ENCODE measurements at places on chromosomes 16 and 17.

DNA sequence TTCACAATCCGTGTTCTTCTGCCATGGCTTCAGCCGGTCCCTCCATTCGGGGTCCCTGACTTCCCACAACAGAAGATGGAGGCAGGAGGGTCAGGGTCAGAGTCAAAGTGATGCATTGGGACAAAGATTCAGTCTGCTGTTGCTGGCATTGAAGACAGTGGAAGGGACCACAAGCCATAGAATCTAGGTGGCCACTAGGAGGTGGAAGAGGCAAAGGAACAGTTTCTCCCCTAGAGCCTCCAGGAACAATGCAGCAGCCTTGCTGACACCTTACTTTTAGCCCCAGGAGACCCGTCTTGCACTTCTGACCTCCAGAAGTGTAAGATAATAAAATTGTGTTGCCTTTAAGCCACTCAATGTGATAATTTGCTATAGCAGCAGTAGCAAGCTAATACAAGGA is 55.9 kb downstream of the MFSD11 start:
- peak; percentile 49 for DNase-seq

DNA sequence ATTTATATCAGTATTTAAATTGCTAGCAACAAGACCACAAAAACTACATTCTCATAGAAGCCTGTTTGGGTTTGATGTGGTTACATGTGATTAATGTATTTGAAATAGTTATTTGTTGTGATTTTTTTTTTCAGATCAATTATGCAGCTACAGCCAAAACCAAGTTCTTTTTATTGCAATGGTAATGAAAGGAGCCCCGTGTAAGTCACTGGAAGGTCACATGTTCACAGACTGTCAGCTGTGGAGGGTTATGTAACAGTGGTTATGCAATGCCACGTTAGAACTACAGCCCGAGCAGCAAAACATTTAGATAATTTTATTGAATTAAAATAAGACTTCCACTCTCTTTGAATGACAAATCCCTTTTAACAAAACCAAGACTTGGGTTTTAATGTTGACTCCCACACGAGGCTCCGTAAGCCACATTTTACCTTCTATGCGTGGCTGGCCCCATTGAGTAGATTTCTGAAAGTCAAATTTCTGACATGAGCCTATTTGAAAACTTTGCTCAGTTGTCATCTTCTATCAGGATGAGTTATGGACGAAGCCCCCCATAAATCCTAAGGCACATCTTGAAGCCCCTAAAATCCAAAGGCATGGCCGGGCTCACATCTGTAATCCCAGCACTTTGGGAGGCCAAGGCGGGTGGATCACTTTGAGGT is 41.8 kb upstream of the SEC14L1 start:
- DNase-seq, result peak; percentile 23

DNA sequence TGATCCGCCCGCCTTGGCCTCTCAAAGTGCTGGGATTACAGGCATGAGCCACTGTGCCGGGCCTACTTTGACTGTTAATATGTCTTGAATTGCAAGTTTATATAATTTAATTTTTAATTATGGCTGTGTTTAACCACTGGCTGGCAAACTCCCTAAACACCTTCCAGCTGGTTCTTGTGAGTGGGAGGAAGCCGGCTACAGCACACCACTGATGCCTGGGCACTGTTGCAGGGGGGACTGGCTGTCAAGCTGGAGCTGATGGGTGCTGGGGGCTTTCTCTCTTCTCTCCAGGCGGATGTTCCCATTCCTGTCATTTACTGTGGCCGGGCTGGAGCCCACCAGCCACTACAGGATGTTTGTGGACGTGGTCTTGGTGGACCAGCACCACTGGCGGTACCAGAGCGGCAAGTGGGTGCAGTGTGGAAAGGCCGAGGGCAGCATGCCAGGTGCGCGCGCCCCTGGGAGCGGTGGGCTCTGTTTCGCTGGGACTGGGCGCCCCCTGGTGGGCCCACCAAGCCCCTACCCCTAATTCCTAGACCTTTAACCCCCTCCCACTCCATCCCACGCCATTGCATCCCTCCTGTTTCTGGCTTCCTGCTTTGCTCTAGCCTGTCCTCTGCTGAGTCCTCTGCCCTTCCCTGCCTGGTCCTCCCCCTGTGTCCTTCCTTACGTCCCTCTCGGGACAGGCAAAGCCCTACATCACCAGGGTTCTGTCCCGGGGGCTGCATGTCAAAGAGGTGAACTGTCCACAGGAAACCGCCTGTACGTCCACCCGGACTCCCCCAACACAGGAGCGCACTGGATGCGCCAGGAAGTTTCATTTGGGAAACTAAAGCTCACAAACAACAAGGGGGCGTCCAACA is 9.5 kb downstream of the TBX21 start:
- no peak for DNase-seq

DNA sequence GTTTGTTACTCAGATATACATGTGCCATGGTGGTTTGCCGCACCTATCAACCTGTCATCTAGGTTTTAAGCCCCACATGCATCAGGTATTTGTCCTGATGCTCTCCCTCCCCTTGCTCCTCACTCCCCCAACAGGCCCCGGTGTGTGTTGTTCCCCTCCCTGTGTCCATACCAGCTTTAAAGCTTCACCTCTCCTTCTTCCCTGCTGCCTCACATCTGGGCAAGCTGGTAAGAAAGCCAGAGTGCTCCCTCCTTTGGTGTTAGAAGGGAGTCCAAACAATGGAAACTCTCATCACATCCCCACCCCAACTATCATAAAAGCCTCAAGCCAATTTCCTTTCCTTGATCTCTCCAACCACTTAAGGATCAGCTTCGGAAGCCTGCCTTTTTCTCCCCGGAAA is 1115.6 kb upstream of the GOT2 start:
- DNase-seq, result no peak

DNA sequence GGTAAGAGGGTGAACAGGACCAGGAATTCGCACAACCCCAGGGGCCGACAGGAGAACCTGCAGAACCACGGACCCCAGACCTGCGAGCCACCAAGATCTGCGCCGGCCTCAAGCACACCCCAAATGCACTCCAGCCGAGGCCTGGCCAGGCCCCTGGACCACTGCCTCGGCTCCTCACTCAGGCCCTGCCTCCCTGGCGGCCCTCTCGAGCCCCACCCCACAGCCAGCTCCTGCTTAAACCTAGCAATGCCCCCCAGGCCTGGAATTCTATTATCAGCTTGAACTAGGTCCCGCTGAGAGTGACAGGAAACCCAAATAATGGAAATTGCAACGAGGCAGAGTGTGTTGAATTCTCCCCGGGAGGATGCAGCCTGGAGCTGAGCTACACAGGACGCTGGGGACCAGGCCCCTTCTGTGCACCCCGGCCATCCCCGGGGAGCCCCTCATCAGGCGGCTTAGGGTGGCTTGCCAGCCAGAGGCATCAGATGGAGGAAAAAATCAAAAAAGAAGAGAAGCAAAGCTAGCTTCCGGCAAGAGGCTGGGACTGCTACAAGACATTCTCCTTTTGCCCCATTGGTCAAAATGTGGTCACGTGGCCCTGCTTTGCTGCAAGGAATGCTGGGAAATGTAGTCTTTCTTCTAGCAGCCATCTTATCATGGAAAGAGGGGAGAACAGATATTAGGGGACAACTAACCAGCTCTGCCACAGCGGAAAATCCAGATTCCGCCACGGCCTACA is 2.4 kb upstream of the ENPP7 start:
- peak; percentile 81 for DNase-seq

DNA sequence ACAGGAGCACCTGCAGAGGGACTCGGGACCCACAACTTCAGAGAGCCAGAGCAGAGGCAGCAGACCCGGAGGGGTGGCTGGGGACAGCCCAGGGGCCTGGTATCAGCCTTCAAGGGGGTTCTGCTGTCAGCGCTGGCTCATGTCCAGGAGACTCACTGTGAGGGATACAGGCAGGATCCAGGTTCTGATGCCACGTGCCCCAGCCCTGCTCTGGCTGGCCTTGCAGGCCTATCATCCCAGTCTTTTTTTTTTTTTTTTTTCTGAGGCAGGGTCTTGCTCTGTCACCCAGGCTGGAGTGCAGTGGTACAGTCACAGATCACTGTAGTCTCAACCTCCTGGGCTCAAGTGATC is 9.0 kb upstream of the MTSS2 start:
- no peak for DNase-seq

DNA sequence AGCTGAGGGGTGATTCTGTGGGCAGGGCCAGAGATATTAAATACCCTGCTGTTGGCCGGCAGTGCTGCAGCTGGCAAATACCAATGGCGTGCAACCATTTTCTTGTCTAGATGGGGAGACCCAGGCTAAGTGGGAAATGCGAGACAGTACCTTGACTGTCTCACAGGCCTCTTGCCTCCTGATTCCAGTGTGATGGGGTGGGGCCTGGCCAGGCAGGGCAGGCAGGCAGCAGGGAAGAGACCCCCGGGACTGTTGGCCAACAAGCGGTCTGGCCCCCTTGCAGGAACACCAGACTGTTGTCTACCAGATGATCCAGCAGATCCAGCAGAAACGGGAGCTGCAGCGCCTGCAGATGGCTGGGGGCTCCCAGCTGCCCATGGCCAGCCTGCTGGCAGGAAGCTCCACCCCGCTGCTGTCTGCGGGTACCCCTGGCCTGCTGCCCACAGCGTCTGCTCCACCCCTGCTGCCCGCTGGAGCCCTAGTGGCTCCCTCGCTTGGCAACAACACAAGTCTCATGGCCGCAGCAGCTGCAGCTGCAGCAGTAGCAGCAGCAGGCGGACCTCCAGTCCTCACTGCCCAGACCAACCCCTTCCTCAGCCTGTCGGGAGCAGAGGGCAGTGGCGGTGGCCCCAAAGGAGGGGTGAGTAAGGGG is 5.7 kb upstream of the CISD3 start:
- no peak for DNase-seq

DNA sequence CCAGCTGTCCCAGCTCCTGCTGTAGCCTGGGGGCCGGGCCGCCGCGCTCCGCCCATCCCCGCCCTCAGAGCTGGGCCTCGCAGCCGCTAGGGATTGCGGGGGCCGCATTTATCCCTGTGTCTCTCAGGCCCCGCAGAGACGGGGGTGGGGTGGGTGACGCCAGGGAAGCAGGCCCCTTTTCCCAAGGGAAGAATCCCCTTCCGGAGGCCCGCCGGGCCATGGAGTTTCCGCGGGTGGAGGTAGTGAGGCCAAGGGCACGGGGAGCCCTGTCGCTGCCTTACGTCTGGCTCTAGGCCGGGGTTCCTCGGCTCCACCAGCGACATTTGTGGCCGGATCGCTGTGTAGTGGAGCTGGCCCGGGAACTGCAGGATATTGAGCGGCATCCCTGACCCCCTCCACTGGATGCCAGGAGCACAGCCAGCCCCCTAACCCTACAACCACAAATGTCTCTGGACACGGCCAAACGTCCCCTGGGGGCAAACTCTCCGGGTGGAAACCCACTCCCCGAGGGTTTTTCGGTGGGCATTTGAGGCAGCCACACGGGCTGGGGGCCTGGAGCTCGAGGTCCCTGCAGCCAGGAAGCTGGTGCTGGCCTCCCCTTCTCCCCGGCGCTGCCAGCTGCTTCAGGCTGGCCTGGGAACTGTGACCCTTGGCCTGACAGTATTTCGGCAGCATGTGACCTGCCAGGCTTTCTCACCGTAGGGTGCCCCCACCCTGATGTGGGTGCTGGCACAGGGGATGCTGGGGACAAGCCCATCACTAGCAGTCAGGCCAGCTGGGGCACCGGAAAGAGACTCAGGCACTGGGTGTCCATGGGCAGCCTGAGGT is 12.0 kb upstream of the CD300A start:
- peak; percentile 79 for DNase-seq

GRCh38 chr17:49834118-49834743 is 13.6 kb downstream of the TAC4 start:
- no peak for DNase-seq

- no peak for DNase-seq
Measured at GRCh38 chr17:63880706-63881105, 1.0 kb downstream of the GH2 start.
